ENCODE measurements at places on chromosomes 12 and 14. TPM values are rescaled to one million over a fixed set of nuclear protein-coding genes. Genes with fewer than 3 reads are reported as not detected.

GRCh38 chr12:95412482-95413311 is 61.3 kb upstream of the METAP2 start:
- no peak for DNase-seq

DNA sequence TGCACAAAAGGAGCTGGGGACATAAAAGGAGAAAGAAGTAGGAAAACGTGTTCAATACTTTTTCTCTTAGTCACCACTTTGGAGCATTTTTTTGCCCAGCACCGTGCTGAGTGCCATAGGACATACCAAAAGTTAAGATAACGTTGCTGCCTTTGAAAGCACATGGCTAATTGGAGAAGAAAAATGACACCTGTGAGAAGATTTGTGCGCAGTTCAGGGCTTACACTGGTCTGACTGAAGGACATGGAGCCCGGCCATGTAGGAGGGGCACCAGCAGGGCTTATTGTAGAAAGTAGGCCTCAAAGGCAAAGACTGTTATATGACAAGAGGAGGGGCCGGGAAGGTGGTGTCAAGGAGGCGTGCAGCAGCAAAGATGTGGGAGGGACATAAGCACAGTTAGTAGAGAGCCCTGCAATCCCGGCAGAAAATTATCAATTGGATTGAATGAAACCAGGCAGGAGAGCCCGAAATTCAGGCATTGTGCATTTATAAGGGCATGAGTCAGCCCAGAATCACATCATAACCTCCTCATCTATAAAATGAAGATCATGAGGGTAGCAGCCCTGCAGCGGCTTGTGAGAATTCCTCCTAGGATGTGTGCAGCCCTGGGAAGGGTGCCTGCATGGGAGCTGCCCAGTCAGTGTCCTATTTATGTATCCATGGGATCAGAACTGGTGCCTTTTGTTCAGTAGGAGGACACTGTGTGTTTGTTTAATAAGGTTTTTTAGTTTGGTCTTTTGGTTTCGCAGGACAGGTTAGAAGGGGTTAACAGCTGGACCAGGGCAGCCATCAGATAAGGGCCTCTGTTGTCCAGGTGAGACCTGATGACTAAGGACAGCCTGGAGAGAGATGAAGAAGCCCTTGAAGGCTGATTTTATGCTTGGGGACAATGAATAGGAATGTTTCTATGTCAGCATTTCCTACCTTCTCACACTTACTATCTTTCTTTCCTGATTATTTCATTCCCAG is 122.4 kb downstream of the GPR135 start:
- DNase-seq = no peak

- no peak for DNase-seq
These were observed 12.8 kb downstream of the SERPINA1 start for GRCh38 chr14:94375552-94376107.

Gene GLS2
- polyA plus RNA-seq = 2.0 TPM

Gene PPP4R4
- 0.29 TPM for polyA plus RNA-seq

Gene MYH6
- polyA plus RNA-seq = 0.16 TPM

- no peak for DNase-seq
These were observed 7.3 kb downstream of the USP15 start for GRCh38 chr12:62267480-62267879.

Gene ACOT4
- 4.3 TPM for polyA plus RNA-seq

DNA sequence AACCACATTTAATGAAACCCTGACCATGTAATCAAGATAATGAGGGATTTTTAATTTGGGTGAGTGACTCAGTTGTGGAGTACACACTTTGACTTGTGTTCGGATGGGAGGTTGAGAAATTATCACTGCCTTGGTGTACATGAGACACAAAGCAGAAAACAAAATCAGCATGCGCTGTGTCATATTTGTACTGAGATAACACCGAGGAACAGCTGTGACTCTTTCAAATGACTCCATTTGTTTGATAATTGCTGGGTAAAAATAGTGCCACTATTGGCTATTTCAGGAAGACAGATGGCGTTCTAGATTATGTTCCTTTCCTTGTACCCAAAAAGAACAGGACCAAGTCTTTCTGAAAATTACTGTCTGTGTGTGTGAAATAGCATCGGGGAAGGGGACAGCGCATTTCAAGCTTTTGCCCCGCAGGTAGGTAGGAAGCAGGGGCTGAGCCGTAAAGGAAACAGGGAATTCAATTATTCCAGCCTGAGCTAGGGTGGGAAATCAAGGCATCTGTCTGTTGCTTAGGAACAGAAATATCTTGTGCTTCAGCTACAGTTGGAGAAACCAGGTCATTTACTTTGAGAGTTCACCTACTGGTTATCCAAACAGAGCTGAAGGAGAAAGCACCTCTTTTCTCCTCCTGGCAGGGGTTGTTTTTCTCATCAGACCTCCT is 114.3 kb downstream of the SNAPC1 start:
- no peak for DNase-seq

- DNase-seq = no peak
These were observed 972 bp upstream of the DDX47 start for GRCh38 chr12:12812174-12812573.

DNA sequence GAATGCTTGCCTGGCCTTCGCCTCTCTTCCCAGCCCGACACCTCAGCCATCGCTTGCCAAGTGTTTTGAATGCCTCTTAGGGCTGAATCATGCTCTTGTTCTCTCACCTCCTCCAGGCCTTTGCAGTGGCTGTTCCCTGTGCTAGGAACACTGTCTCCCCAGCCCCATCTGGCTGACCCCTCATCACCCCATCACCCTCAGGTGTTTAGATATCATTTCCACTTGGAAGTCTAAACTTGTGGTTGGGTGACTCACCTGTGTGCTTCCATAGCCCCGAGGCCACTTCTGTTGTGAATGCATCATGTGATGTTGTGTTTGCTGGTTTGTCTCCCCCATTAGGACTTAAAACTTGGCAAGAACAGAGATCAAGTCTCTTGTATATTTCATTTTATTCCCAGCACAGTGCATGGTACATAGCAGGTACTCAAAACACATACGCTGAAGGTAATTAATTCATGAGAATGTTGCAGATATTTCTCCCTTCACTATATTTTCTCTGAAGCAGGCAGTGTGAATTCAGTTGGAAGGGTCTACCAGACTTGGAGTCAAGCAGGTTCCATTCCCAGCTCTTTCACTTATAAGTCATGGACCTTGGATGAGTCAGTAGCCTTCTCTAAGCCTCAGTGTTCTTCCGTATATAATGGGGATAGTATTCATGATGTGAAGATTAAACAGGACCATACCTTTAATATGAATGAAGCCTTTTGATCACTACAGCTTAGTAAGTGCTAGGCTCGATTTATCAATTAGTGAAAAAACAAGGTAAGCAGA is 67.8 kb downstream of the HRK start:
- DNase-seq = no peak

Gene ACTR6
- polyA plus RNA-seq = 35.3 TPM

Gene SCAF11
- 121 TPM for polyA plus RNA-seq

GRCh38 chr12:128801879-128802391 is 21.8 kb downstream of the SLC15A4 start:
- DNase-seq = no peak

DNA sequence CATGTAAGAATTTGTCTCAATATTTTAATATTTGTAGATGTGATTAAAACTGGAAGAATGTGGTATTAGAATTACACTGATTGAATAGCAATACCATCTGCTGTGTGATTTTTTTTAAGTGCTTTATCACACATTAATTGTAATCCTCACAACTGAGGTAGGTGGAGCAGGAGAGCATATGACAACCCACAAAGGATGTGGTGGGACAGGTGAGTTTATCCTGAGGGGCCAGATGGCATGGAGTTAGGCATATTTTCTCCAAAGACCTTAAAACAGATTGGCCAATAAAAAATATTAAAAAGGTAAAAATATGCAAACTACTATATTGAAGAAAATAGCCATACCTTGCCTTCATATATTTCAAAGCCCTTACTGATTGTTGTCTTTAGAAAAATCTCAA is 7.8 kb downstream of the LRRC10 start:
- no peak for DNase-seq

DNA sequence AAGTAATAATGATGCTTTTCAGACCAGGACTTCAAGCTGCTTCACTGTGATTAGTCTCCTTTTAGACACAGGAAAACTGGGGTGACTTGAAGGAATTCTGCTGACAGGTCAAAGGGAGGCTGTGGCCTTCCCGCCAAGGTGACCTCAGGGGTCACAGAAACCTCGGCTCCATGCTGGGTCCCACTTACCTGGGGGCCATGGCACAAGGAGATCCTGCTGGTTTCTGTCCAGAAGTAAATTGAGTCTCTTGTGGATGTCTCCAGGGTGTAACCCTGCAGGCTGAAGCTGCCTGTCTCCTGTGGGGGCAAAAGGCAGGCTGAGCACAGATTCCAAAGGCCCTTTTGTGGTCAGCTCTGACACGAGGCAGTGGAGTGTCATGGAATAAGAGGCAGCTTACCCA is 138.7 kb upstream of the MED13L start:
- no peak for DNase-seq

DNA sequence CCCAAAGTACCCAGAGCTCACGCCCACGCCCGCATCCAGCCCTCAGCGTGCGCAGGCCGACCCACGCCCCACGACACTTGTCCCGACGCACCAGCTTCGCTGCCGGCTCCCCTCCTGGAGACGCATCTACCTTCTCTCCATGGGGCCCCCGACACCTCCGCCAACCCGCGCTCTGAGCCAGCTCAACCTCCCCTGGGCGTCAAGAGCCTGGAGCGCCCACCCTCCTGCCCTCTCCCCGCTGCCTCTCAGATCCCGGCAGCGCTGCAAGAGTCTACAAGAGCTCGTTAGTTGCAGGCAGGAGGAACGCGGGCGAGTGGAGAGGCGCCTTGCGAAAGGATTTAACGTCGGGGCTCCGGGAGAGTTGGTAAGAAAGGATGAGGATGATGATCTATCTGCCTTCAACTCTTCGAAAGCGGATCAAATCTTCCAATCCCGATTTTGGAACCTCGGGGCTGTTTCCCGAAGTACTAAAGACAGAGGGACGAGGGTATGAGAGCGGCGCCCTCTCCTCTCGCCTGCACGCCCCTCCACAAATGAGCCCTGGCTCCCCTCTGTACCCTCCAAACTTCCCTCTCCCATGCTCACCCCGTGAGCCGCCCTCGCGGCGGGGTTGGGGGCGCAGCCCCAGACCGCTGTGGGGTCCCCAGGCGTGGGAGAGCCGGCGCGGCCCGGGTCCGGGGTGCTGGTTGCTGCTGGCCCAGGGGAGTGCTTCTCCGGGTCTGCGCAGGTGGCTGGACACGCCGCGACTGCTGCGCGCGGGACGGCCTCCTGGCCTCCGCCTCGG is 979 bp downstream of the LTBP2 start:
- no peak for DNase-seq

- DNase-seq = no peak
These were observed 145.6 kb downstream of the LRIG3 start for GRCh38 chr12:58774731-58775130.

DNA sequence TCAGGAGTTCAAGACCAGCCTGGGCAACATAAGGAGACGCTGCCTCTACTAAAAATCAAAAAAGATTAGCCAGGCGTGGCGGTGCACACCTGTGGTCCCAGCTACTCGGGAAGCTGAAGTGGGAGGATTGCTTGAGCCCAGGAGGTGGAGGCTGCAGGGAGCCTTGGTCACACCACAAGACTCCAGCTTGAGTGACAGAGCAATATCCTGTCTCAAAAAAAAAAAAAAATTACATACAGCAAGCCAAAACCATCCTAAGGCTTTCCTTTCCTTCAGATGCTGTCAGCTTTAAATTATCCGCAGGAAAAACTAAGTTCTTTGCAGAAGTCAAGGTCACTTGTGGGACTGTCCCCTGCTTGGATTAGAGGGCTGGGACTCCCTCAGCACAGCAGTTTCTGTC is 1.3 kb downstream of the CS start:
- DNase-seq = no peak

DNA sequence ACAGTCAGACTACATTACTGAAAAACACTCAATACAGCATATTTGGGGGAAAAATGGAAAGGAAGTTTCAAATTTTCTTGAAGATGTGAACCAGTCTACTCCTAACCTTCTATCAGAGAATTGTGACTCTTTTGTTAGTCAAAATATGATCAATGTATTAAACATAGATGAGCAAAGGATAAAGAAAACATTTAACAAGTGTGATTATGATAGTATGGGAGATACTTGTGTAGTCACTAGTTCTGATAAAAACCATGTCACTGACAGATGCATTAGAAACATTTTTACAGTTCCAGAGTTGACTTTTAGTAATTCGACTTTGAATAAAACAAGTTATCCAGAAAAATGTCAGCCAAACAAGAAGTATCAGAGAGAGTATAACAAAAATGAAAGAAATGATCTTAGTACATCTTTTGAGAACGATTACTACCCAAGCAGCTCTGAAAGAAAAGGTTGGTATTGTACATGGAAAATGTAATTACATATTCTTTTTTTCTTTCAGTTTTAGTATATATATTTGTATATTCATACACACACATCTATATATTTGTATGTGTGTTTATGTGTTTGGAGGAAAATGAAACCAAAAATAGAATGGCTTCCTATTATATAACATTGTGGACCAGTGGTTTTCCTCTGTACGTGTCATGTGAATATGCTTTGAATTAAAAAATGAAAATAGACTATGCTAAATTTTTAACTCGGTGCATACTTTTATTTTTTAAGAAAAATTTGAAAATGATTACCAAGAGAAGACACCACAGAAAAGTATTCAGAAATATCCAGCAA is 63.3 kb upstream of the ABCD2 start:
- DNase-seq = no peak

- DNase-seq = no peak
These were observed 185.7 kb upstream of the NTF3 start for GRCh38 chr12:5246196-5246595.

Gene GARIN6
- not detected for polyA plus RNA-seq

Gene PTPRR
- polyA plus RNA-seq = 0.36 TPM

GRCh38 chr14:60288279-60288678 is 39.3 kb downstream of the PPM1A start:
- no peak for DNase-seq

Gene TAS2R30
- polyA plus RNA-seq = 0.29 TPM

Gene OR4E2
- polyA plus RNA-seq = not detected

DNA sequence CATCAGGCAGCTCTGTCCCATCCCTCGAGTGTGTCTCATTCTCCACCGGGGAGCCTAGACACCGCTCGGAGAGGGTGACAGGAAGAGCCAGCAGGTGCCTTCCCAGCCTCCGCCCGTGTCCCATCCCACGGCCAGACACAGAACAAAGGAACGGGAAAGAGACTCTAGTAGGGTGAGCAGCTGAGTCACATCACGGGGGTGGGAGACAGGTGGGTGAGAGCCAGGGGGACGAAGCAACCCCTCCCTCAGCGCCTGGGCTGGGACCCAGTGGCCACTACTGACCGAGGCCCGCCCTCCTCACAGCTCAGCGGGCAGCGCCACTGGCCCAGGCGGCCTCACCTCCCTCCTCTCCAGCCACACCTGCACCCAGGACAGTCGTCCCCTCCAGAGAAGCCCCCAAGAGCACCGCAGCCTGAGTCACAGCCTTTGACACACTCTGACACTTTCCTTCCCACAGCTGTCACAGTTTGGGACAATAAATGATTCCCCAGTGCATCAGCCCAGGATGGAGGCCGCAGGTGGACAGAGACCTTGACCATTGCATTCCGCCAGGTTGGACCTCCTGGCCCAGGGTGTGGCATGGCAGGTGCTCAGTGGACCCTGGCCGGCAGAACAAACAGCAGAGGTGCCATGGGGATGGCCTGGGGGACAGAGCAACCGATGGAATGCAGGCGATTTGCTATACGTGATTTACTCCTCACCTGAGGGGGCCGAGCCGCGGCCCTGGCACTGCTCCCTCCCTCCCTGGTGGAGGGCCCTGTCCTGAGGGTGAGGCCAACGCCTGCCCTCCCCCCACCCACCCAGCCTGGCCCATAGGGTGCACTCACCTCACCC is 45.4 kb upstream of the GALNT9 start:
- DNase-seq = no peak
